ENCODE measurements at places on chromosomes 4 and X.

DNA sequence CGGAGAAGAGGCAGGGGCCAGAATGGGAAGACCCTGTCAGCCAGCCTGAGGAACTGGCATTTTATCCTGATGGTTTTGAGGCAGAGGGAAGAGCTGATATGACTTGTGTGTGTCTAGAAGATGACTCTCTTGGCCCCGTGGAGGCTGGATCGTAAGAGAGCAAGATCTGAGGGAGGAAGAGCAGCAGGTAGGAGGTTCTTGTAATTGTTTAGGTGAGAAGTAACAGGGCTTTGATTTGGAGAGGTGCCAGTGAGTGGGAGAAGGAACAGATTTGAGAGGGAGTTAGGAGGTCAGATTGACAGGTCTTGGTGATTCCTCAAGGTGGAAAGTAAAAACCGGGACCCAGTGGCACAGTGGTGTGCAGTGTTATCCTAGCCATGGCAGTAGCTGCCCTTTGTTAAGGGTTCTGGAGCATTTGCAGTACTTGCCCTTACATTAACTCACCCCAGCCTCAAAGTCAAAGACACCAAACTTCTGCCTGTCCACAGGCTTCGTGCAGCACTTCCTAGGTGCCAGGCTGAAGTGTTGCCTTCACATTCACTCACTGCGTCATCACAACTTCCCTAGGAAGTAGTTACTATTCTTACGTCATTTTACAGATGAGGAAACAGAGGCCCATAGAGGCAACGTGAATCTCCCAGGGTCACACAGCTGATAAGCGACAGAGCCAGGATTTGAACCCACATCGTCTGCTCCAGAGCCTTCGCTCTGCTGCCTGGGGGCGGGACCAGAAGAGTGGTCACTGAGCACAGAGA lies 23.7 kb downstream of the RTL5 start:
- DNase-seq = no peak

- peak; percentile 92 for DNase-seq
These were observed at the start of gene IL13RA1 for GRCh38 chrX:118726887-118727685. TSS of gene IL13RA1 (plus strand) at chrX:118727606. CDS start at chrX:118727639, 33 bp downstream.

DNA sequence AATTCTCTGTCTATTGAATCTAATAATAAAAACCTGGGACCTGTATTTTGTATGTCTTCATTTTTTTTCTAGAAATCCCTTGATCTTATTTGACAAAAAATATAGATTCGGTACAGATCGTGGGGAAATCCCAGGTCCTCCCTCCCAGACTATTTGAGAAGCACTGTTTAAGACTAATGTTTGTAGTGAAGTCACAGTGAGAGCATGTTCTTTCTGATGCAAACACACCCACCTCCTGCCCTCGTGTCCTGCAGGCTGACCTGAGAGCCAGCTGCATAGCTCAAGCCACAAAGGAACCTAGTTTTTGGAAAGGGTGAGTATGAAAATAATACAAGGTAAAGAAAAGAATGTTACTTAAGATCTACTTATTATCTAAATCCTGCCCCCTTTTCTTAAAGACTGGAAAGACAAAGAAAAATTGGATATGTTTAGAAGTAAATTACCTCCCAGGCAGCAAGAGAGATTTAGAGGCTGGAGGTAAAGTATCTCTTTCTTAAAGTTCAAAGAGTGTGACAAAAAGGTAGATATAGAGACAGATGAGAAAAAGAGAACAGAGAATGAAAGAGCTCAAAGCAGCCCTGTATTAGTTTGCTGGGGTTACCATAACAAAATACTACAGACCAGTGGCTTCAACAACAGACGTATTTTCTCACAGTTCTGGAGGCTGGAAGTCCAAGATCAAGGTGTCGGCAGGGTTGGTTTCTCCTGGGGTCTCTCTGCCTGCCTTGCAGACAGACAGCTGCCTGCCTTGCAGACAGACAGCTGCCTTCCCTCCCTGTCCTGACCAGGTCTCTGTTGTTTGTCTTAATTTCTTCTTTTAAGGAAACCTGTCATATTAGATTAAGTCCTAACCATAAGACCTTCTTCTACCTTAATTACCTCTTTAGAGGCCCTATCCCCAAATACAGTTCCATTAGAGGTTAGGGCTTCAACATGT lies 20.4 kb upstream of the DCTD start:
- no peak for DNase-seq

DNA sequence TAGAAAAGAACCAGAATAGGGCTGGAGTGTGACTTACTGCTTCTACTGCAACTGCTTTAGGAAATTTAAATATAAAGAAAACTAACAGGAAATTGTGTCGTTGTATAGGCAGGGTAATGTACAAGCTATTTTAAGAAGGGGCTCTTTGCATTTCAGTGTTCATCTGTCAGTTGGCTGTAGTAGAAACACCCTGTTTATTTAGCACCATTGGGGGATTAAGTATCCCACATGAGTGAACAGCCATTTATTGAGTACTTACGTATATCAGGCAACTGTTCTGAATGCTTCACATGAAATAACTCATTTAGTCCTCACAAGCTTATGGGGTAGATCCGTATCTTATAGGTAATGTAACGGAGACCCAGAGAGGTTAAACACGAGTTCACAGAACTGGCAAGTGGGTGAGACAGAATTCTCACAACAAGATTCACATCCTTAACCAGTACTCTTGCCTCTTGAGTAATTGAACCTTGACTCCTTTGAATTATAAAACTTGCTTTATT lies 23.9 kb downstream of the STIM2 start:
- DNase-seq = no peak

DNA sequence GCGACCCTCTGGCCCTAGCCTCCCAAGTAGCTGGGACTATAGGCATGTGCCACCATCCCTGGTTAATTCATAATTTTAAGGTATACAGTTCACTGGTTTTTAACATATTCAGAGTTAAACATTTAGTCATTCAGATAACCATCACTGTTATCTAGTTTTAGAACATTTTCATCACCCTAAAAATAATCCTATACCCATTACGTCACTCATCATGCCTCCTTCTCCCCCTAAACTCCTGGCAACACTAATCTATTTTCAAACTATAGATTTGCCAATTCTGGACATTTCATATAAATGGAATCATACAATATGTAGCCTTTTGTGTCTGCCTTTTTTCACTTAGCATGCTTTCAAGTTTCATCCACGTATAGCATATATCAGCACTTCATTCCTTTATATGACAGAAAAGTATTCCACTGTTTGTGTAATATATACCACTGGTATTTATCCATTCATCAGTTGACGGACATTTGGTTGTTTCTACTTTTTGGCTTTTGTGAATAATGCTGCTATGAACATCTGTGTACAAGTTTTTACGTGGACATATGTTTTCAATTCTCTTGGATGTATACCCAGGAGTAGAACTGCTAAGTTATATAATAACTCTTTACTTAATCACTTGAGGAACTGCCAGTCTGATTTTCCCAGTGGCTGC lies 32.0 kb upstream of the RPS3A start:
- DNase-seq = no peak

DNA sequence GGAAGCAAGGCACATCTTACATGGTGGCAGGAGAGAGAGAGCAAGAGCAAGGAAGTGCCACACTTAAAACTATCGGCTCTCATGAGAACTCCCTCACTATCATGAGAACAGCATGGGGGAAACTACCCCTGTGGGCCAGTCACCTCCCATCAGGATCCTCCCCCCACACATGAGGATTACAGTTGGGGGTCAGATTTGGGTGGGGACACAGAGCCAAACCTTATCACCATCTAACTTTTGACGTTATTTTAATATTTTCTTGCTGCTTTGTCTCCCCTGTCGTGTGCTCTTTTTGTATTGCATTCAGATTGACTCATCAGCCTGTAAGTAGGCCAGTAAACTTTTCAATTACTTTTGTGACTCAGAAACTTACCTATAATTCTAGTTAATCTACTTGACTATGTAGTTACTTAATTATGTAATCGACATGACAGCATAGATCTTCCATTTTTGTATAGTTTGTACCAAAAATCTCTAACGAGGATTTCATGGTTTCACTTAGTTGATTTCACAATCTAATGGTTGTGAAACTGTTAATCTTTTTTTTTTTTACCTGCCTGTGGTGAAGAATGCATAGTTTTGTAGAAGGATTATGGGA lies 18.3 kb downstream of the STIM2 start:
- DNase-seq = no peak

- no peak for DNase-seq
These were observed 146.8 kb upstream of the USP9X start for GRCh38 chrX:40938423-40938822.

- DNase-seq = no peak
These were observed 1065.7 kb upstream of the FTHL17 start for GRCh38 chrX:32137525-32137924.

DNA sequence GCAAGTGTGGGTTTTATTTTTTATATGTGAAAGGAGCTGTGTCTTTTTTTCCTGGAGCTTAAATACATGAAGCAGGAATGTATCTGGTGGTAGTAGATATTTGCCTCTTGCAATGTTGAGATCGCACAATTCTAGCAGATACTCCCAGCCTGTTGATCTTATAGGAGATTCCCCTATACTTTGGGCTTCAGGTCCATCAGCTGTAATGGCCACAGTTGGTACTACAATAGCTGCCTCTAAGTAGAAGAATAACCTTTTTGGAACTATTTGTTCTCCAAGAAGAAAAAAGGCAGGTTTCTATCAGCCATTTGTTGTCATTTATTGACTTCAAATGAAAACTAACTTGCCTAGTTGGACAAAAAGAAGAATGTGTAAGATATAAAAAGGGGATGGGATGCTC lies 37.7 kb downstream of the LIMCH1 start:
- DNase-seq = no peak

GRCh38 chrX:118720058-118720707 lies 7.2 kb upstream of the IL13RA1 start:
- no peak for DNase-seq

DNA sequence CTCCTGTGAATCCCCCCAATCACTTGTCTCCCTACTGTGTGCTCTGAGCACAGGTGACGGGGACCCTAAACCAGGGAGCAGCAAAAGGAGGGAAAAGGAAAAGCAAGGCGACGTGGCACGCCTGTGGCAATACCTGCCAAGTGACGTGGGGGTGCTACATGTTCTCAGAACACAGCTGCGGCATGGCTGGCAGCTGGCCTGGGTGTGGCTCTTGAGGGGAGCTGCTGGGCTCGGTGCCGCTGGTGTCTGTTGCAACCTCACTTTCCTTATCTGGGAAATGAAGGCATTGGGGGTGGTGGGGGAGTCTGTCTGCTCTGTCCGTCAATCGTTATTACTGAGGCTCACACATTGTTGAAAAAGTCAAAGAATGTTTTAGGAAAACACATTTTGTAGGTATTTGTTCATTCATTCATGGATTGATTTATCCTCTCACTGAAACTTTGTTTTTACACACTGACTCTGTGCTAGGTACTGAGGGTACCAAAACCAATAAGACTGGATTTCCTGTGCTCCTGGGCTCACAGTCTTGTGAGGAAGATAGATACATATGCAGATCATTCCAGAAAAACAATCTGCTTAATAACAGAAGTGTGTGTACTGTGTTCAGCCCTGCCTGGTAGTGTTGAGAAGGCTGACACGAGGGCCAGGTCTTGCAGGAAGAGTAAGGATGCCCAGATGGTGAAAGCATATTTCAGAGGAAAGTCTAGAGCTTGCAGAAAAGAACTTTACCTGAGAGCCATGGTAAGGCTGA lies 217.6 kb downstream of the PTTG2 start:
- DNase-seq = no peak

DNA sequence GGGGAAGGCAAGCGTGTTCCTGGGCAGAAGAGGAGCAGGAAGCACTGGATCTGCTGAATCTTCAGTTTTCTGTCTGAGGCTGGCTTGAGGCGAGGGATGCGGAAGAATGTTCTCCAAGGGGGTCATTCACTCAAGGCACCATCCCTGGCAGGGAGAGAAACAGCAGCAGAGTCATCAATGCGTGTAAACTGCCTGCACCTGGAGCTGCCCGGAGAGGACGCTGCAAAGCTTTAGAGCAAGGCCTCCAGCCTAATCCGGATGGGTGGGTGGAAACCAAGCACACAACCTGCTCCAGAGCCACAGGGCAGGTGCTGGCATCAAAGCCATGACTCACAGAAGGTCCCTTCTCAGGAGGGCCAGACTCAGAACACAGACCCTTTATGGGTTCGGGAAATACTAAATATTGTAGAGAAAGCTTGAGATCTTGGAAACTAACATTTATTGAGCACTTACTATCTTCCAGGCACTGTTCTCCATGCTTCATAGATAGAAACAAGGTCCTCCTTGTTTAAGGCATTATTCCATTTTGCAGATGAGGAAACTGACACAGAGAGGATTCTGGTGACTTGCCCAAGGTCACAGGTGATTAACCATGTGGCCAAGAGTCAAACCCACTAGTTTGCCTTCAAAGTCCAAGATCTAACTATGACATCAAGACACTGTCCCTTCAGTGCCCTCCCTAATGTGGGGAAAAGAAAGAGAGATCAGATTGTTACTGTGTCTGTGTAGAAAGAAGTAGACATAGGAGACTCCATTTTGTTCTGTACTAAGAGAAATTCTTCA lies 7.7 kb downstream of the PROM1 start:
- no peak for DNase-seq

GRCh38 chr4:89111833-89112563 lies 665 bp downstream of the TIGD2 start:
- no peak for DNase-seq

DNA sequence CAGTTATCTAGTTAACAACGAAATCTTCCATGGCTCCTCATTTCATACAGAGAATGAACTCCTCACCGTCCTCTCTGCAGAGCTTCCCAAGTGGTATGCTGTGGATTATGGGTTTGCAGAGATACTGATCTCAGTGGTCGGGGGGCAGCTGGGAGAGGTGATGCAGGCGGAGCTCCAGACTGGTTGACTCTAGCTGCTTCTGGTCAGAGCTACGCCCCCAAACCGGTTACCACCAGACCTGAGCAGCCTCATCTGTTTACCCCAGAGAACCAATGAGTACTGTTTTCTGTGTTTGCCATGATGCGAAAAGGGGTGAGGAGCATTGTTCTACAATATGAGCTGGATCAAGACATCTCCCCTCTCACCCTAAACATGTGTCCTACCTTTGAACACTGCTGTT lies 135.7 kb upstream of the PLAC1 start:
- DNase-seq = no peak

DNA sequence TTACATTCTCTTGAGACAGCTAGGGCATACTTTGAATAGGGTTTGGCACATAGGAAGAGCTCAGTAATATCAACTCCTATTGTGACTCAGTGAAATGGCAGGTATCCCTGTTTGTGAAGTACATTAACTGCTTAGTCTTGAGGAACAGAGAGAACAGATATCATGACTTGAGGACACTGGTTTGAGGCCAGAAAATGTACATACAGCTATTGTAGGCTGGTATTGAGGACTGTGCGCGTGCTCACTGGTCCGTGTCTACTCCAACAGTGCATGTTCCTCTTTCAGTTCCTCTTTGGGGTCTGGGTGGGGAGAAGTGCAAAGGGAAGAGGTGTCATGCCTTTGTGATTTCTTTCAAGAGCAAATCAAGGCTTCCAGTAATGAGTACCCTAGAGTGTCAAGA lies 34.6 kb upstream of the TBC1D9 start:
- DNase-seq = no peak

GRCh38 chr4:186643501-186644310 lies 80.0 kb downstream of the FAT1 start:
- no peak for DNase-seq

- no peak for DNase-seq
These were observed 35.8 kb downstream of the STOX2 start for GRCh38 chr4:183940864-183941263.

GRCh38 chr4:117512414-117512813 lies 427.0 kb upstream of the TRAM1L1 start:
- no peak for DNase-seq

Data from NCI-H748 treated with DMSO at 0.1 percent for 48 hours (cell line).